ENCODE measurements at places on chromosomes 12 and 14.

DNA sequence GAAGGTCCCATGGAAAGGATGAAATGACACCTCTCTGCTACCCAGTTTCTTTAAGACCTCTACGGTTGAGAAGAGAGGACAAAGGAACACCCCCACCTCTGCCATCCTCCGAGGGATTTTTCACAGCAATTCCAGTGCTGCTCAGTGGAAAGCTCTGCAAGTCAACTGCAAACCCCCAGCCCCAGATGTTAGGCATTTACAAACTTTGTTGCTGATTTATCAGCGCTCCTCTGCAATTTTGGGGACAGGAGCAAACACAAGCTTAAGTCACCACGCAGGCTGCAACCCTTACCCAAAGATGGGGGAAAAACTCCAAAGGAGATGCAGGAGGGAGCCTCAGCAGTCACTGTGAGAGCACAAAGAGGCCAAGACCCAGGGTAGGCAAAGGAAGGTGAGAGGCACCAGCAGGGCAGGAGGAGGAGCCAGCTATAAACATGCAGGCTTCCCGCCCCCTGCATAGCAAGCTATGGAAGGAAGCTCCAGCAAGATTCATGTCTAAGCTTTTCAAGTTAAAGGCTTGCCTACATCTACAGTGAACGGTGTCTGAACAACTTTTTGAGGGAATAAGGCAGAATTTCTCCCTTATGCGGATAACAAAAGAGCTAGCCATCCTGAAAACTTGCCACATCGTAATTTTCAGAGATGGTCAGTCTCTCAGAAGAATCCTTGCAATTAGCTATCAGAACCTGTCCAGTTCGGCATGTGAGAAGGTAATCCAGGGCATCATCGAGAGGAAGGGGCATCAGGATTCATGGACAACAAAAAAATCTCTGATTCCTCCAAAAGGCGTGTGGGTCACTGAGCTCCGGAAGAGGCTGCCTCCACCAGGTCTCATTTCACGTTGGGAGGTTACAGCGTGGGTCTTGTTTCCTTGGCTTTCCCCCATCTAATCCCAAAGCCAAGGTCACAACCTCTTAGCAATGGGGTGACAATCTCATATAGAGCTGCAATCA is 3.9 kb downstream of the CTDSP2 start:
- DNase-seq = no peak

DNA sequence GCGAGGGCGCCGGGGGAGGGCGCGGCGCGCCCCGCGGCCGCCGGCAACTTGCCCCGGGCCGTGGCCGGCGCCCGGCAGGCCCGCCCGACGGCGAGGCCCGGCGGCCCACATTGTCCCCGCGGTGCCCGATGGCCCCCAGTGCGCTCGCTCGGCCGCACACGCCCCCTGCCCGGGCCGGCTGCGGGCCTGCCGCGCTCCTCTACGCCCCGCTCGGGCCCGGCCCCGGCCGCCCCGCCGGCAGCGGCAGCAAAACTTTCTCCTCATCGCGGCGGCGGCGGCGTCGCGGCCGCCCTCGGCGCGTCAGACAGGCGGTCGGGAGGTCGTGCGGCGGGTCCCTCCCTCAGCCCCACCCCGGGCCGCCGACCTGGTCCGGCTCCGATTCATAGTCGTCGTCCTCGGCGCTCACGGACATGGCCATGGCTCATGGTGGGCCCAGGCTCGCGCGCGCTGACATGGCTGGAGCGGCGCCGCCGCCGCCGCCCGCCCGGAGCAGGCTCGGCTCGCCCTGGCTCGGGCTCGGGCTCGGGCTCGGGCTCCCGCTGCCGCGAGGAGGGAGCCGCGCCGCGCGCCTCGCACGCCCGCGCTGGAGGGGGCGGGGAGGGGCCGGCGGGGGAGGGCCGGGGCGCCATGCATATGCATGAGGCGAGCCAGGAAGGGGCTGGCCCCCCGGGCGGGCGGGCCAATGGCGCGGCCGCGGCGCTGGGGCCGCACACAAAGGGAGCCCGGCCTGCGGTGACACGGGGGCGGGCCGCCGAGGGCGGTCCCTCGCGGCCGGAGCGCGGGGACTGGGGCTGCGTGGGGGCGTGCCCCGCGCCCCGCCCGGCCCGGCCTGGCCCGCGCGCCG is 67.1 kb downstream of the RNF34 start:
- peak; percentile 94 for DNase-seq

- no peak for DNase-seq
Observed at GRCh38 chr14:91919814-91920213, 27.7 kb downstream of the FBLN5 start.

GRCh38 chr12:31626270-31626995 is 33.1 kb upstream of the ETFBKMT start:
- no peak for DNase-seq

DNA sequence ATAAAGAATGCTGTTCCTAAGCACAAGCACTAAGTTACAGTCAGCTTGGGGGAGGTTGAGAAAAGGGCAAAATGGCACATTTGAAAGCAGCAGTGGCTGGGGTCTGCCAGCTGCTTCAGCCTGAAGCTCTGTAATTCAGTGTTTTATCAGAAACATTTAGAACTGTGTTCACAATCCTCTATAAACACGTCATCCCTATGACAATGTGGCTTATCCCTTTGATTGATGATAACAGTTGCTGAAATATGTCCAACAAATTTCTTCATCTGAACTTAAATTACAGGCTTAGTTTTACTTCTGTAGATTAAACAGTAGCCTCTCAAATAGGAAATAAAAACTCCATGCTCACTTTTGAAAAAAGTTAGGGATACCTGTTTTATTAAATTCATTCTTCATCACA is 108.8 kb downstream of the VEZT start:
- DNase-seq = peak; percentile 64

GRCh38 chr12:129082441-129082840 is 229.2 kb downstream of the GLT1D1 start:
- no peak for DNase-seq

DNA sequence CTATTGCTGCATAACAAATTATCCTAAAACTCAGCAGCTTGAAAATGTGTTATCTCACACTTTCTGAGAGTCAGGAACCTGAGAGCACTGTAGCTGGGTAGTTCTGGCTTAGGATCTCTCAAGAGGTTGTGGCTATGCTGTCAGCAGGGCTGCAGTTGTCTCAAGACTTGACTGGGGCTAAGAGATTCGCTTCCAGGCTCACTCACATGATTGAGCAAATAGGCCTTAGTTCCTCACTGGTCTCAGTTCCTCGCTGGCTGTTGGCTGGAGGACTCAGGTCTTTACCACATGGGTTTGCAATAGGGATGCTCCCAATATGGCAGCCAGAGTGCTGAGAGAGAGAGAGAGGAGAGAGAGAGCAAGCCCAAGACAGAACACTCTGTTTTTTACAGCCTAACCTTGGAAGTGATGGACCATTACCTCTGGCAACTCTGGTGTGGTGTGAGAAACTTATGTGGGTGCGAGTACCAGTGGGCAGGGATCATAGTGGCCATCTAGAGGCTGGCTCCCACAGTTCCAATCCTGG is 15.9 kb upstream of the DHRS2 start:
- no peak for DNase-seq

DNA sequence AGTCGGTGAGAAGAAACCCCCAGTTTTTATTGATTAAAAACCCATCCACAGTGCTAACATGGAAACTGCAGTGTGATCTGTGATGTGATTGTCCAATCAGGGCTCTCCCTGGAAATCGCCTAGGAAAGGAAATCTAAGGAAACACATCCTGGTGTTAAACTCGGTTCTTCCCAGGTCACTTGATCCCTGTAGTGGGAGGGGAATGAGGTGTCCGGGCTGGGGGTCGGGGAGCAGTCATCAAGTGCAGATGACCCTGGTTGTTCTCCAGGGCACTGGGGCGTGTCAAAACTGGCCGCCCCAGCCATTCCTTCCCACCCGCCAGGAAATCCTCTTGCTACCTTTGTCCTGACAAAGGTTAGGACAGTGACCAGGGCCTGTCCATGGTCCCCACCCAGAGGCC is 20.8 kb downstream of the RAB35 start:
- DNase-seq = no peak

GRCh38 chr14:22820731-22821130 is 5.5 kb upstream of the SLC7A7 start:
- DNase-seq = peak; percentile 45

- DNase-seq = peak; percentile 93
Observed at GRCh38 chr12:12916135-12916944, 25.0 kb downstream of the GPRC5A start.

GRCh38 chr12:28057856-28058615 is 85.5 kb upstream of the PTHLH start:
- DNase-seq = no peak

GRCh38 chr12:94650143-94651056 is at the start of gene TMCC3:
TMCC3 (minus strand) TSS chr12:94650557; CDS start chr12:94650430, 127 bp downstream.
- DNase-seq = peak; percentile 88

DNA sequence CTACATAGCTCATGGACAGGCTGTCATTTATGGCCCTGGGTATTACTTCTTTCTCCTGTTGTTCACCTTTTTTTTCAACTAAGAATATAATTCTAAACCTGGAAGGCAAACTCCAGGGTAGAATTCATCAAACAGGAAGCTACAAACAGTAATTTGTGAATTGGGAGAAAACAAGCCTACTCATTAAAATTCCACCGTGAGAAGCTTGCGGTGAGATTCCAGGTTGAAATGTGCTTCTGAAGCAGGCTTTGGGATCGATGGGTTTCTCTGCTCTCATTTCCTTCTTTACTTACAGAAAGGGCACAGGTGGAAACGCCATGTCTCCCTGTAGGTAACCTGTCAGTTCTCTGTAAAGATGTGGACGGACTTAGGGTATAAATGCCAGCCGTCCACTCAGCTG is 257.5 kb downstream of the TMEM132C start:
- no peak for DNase-seq

- DNase-seq = no peak
Observed at GRCh38 chr14:57797160-57797559, 68.7 kb downstream of the SLC35F4 start.

- DNase-seq = no peak
Observed at GRCh38 chr14:54599966-54600716, 33.2 kb downstream of the SAMD4A start.

- DNase-seq = no peak
Observed at GRCh38 chr12:76940671-76941445, 62.0 kb upstream of the CSRP2 start.

GRCh38 chr14:22929961-22930364 is 787 bp upstream of the PRMT5 start:
- DNase-seq = no peak

DNA sequence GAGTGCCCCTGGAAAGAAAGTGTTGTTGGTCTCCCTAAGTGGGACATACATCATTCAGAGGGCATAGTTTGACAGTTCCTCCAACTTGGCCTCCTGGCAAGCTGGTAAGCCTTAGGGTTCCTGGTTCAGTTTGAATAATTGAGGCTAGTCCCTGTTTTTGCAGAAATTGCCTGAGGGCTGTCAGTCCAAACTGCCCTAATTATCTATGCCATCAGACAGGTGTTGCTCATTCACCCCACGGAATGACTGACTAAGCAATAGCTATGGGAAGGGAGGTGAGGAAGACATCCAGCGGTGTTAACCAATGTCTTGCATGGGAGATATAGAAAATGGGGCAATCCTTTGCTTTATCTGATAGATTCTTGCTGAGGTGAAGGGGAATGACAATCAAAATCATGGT is 37.6 kb downstream of the SPTSSA start:
- no peak for DNase-seq

GRCh38 chr14:99192830-99193229 is 79.2 kb downstream of the BCL11B start:
- no peak for DNase-seq

GRCh38 chr14:79011091-79011919 is 841.1 kb downstream of the NRXN3 start:
- DNase-seq = peak; percentile 63

- DNase-seq = no peak
Observed at GRCh38 chr14:99261912-99262787, 9.8 kb downstream of the BCL11B start.

- DNase-seq = no peak
Observed at GRCh38 chr12:22318108-22318737, 16.3 kb downstream of the ST8SIA1 start.

- no peak for DNase-seq
Observed at GRCh38 chr12:124769163-124769530, 94.5 kb downstream of the SCARB1 start.

- no peak for DNase-seq
Observed at GRCh38 chr14:29925736-29926135, 1.9 kb downstream of the PRKD1 start.

Measured in tongue (tissue), 3 donors.